ENCODE measurements at places on chromosomes 12 and 14.
A peak's percentile ranks its signal among the peaks of the same experiment; 100 is the strongest.

DNA sequence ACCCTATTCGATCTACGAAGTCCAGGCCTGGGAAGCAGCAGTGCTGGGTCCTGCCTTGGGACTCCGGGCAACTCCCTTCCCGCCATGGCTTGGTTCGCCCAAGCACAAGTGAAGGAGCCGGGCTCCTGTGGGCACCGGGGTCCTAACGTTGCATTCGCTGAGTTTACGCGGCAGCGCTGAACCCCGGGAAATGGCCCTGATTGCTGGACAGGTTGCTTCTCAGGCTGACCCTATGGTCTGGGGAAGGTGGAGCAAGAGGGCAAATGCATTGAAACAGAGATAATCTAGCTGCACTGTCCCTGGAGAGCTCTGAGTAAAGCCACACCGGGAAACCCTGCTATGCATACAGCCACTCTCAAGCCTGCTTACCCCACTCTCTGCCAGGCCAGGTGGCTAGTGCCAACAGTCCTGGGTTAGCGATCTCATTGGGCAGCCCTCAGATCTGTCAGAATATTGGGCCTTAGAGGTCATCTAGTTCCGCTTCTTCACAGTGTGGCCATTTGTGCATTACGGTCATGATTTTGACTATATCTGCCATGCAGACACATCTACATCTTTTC is 11.3 kb downstream of the SYNE3 start:
- DNase-seq = no peak

- DNase-seq = no peak
Observed at GRCh38 chr14:103705504-103706284, 9.6 kb downstream of the XRCC3 start.

DNA sequence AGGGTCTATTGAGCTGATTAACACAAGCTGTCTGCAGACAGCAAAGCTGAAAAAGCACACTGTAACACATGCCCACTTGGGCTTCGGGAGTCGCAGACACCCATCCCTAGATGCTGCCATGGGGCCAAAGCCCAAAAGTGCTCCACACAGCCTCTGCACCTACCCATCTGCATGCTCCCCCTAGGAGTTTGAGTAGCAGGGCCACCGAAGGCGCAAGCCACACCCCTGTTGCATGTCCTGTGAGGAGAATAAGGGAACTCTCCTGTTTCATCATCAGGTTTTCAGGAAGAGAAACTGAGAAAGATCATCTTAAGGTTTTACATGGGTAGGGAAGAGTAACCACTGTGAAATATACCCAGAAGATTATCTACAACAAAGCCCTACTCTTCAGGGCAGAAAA is 5.6 kb upstream of the ST8SIA1 start:
- no peak for DNase-seq

DNA sequence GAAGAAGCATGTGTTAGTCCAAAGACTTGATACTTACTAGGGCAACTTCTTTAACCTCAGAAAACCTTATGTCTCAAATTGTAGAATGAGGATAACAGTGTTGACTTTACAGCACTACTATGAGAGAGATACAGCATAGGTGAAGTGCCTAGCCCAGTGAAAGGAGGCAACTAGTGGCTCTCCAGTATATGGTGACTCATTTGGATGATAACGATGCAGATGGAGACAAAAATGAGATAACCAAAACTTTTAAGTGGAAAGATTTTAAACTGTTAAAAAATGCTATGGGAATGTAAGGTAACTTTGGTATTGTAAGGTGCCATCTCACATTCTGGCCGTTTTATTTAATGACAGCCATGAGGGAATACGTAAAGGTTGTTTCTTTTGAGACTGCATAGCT is 2.7 kb downstream of the PHC1 start:
- DNase-seq = no peak

DNA sequence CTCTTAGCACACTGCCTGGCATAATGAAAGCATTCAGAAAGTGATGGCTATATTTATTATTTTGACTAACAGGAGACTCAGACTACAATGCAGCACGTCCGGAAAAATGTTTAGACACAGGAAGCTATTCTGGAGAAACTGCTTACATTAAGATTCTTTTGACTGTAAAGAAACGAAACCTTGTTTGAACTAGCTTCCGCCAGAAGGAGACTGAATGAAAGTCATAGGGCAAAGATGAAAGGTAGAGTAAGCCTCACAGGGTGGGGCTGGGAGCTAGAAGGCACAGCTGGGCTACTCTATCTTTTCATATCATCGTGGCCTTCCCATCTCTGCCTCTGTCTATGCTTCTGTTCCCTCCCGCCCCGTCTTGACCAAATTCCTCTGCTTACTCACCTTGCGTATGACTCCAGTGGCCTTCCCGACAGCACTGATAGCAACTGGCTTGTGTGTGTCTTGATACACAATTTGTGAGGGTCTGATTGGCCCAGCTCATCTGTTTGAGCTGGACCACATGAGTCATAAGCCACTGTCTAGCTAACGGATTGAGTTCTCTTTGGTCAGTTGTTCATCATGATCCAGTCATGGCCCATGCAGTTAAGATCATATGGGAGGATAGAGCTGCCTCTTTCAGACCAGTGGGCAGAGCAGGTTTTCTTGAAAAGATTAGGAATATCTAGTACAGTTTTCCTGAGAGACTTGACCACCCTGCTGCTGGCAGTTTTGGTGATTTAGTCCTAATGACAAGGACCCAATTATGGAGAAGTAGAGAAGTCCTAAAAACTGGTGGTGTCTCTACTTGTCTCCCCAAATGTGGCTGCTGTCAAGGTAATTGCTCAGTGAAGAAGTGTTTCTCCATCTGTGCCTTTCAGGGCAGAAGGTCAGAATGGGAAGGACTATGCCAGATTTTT is 151.5 kb upstream of the SLC38A2 start:
- DNase-seq = peak; percentile 95

DNA sequence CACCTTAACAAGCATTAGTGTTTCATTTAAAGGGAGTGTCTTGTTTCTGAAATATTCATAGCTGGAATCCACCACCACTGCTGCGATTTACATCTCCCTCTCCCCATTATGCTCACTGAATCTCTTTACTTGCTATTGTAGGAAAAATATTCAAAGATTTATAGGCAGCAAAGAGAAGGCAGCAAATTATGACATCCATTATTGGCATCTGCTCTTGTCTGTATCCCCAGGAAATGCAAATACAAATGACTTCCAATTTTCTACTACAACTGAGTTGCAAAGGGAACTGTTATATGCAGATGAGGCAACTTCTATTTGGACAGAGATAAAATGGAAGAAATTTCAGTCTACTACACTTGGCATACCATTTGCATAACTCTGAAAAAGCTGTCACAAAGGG is 88.4 kb upstream of the PRKD1 start:
- peak; percentile 19 for DNase-seq
